ENCODE measurements at places on chromosomes 11 and 22. TPM values are rescaled to one million over a fixed set of nuclear protein-coding genes. Genes with fewer than 3 reads are reported as not detected.

- DNase-seq = no peak
These were observed 4.5 kb downstream of the WNT11 start for GRCh38 chr11:76201672-76202412.

GRCh38 chr11:11574373-11575287 lies 47.2 kb downstream of the GALNT18 start:
- no peak for DNase-seq

GRCh38 chr11:33160587-33160986 lies 693 bp downstream of the CSTF3 start:
- DNase-seq = no peak

DNA sequence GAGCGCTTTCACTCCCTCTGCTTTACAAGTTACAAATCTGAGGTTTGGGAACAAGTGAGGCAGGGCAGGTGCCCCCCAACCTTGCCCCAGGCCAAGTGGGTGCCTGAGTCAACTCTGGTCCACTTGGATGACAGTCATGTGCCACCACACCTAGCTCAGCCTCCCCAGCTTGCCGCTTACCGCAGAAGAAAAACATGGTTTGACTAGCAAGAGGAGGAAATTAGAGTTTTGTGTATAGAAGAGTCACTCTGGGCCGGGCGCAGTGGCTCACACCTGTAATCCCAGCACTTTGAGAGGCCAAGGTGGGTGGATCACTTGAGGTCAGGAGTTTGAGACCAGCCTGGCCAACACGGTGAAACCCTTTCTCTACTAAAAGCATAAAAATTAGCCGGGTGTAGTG lies 27.7 kb upstream of the CHKA start:
- no peak for DNase-seq

GRCh38 chr11:69049490-69049867 lies 747 bp downstream of the TPCN2 start:
- DNase-seq = no peak

GRCh38 chr22:23193196-23193827 lies 13.0 kb downstream of the BCR start:
- no peak for DNase-seq

DNA sequence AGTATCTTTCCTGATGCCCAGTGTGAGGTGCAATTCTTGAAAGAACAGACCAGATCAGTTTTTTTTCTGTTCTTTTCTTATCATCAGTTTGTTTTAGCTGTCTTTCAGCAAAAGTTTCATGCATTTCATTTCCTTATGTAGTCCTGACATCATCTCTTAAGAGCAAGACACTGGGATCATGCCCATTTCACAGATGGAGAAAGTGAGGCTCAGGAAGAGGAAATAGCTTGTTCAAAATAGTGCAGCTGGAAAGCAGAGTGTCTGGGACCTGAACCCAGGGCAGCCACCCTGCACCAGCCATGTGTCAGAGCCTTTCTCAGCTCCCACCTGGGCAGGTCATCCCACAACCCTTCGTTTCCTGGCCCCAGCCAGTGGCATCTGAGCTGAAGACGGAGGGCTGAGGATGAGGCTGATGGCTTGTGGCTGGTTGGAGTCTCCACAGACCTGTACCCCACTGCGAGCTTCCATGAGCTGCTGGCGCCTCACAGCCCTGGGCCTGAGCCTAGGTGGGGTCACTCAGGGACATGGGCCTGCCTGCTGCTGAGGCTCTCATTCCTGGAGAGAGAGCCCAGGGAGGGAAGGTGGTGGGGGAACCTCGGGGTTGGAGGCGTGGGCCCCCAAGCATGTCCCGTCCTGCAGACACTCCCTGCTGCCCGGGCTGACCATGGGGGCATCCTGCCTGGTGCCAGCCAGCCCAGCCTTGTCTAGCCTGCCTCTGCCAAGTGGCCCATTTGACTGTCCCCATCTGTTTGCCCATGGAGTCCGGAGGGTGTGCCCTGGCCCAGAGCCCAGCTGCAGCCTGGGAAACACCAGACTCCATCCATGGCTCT lies 61.8 kb downstream of the SMIM38 start:
- no peak for DNase-seq

DNA sequence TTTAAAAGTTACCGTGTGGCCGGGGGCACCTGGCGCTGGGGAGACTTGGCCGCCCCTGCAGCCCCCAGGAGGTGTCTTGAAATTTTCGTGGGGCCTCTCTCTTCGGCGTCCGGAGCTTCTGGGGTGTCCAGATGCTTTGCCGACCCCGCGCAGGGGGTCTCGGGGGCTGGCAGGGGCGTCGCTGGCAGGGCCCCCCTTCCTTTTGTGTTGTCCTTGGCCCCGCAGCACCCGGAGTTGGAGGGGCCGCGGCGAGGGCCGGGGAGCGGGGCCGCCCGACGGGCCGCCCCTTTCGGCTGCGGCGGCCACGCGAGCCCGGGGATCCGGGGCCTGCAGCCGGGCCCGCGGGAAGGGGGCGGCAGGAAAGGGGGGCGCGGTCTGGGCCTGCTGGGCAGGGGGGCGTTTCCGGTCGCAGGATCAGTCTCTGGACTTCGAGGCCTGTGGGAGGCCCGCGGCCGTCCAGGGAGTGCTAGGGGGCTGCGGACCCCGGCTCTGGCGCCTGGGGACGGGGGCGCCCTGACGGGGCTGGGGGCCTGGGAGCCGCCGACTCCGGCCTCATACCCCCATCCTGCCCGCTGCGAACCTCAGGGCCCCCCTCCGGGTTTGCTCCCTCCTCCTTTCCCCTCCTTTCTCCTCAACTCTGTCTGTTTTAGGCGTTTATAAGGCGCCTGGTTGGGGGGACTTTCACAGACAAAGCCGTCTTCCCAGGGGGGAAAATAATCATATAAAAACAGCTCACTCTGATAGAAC lies 869 bp downstream of the ZC3H7B start:
- no peak for DNase-seq

GRCh38 chr11:88535916-88536547 lies 198.5 kb upstream of the CTSC start:
- no peak for DNase-seq

- DNase-seq = no peak
These were observed 8.6 kb upstream of the KMT2A start for GRCh38 chr11:118427707-118428106.

DNA sequence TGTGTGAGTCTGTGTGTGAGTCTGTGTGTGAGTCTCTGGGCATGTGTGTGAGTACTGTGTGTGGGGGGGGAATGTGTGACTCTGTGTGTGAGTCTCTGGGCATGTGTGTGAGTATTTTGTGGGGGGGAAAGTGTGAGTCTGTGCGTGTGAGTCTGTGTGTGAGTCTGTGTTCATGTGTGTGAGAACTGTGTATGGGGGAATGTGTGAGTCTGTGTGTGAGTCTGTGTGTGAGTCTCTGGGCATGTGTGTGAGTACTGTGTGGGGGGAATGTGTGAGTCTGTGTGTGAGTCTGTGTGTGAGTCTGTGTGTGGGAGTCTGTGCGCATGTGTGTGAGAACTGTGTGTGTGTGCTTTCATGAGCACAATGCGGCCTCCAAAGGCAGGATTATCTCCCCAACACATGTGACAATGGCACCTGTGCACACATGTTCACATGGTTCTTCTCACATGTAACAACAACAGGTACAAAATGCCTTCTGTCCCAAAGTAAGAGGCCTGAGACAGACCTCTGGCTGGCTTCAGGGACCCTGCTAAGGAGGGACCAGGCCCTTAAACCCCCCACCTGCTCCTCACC lies 1.6 kb downstream of the CD5 start:
- DNase-seq = no peak

GRCh38 chr11:87134524-87135106 lies 96.9 kb downstream of the TMEM135 start:
- DNase-seq = no peak

DNA sequence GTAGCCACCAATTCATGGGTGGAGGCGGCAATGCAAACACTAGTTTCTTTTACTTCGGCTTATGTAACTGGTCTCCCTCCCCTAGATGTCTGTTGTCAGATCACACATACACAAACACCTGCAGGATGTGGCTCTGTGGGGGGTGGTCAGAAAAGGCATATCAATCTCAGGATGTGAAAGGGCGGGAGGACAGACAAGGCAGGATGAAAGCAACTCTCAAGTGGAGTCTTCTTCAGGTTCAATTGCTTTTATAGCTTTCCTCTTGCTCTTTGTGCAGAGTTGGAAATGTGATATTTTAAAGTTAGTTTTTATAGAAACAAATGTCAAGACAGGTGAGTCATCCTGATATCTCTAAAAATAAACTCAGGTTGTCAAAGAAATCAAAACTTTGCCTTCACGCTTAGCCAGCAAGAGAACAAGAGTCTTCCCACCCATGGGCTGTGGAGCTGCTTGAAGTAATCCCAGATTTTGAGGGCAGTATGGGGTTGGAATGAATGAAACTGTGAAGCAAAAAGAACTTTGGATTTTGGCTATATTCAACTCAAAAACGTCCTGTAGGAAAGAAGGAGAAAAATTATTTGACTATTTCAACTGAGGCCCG lies 423.4 kb downstream of the GUCY1A2 start:
- peak; percentile 10 for DNase-seq

DNA sequence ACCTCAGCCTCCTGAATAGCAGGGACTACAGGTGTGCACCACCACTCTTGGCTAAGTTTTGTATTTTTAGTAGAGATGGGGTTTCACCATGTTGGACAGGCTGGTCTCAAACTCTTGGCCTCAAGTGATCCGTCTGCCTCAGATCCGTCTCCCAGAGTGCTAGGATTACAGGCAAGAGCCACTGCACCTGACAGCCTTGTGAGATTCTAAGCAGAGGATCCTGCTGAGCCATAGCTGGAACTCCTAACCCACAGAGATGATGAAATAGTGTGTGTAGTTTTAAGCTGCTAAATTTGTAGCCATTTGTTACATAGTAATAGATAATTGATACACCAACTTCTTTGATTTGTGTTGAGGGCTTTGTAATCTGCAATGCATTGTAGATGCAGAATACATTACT lies 51.1 kb downstream of the CLMP start:
- no peak for DNase-seq

DNA sequence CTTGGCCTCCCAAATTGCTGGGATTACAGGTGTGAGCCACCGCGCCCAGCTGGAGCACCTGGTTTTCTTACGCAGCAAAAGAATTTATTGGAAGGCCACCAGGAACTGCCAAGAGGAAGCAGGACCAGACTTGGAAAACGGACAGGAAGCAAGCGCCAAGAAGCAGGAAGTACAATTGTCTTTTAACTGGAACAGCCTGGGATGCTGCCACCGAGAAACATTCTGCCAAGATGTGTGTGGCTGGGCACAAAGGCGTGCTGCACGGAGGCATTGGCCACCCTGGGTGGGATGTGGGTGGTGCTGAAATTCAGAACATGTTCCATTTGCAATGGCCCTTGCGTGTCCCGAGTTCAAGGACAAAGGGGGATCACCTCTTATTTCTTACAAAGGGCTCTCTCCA lies 15.4 kb downstream of the SLC3A2 start:
- DNase-seq = no peak

DNA sequence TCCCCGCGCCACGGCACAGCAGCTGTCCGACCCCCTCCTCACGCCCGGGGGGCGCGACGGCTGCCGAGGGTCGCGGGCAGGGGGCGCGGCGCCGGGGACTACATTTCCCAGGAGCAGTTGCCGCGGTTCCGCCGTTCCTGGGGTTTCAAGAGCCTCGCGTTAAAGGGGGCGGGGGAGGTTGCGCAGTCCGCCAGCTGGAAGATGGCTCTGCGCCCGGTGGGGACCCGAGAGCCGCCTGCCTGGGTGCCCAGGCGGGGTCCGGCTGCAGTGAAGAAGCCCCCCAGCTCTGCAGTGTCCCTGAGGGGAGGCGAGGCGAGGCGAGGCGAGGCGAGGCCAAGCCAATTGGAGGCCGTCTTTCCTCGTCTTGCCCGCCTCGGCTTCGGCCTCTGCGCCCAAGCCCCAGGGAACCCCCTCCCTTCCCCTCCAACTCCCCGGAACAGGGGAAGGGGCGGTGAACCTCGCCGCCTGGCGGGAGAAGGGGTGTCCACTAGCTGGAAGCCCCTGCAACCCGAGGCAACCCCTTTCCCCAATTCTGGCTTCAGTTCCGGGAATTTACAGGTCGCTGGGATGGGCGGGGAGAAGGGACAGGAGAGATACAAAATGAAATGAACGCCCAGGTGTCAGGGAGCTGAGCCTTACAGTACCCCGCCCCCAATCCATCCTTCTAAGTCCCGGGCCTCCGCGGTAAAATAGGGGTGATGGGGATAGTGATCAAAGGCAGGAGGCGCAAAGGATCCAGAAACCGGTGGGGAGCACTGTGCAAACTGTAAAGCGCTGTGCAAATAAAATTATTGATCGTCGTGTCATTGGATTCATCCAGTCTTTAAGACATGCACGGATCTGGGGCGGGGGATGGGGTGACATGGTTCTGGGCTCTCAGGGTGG lies 5.2 kb upstream of the GCAT start:
- DNase-seq = no peak

GRCh38 chr11:104820431-104820830 lies 77.8 kb downstream of the CASP12 start:
- DNase-seq = no peak

DNA sequence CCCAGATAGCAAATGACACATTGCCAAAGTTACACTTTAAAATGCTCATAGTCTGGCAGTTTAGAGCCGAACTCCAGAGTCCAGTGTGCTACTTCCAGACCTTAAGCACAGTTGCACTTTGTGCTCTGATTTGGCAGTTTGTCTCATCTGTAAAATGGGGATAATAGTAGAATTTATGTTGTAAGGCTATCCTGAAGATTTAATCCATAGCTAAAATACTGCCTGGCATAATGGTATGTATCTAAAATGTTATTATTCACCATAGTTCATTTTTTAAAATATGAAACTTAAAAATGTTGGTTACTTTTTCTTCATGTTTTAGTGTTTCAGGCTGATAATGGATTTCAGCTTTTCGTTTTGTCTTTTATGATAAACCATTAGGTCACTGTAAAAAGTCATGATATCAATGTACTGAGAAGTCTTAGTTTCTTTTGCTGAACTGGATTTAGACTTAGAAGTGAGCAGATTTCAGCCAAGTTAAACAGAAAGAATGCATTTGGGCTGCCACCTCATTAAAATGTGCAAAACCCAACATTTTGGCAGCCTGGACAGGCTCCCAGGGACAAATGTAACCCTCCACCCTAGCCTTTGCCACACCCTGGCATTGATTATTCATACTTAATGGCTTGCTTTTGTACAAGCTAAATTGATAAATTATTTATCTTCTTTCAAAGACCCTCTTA lies 933 bp downstream of the OLFML1 start:
- DNase-seq = no peak

MUC2 gene
- not detected for total RNA-seq

NLRP6 gene
- 5.5 TPM for total RNA-seq

FOSL1 gene
- total RNA-seq = 2.0 TPM

MYEOV gene
- total RNA-seq = not detected

ROBO4 gene
- not detected for total RNA-seq

HOATZ gene
- not detected for total RNA-seq

CHST1 gene
- not detected for total RNA-seq
